ENCODE measurements at places on chromosomes 16 and 17. TPM values are rescaled to one million over a fixed set of nuclear protein-coding genes. Genes with fewer than 3 reads are reported as not detected.
A peak's percentile ranks its signal among the peaks of the same experiment; 100 is the strongest.

GRCh38 chr16:12837291-12837690, 33.6 kb upstream of the CPPED1 start:
- no peaks in the 10 kb centered on the region for H3K4me1 ChIP-seq
- H3K36me3 ChIP-seq: no peaks in the 10 kb centered on the region
- H3K4me3 ChIP-seq: no peak overlapping the region
- H3K27ac ChIP-seq: no peak overlapping the region
- DNase-seq: no peak
- no peaks in the 10 kb centered on the region for H3K27me3 ChIP-seq

GRCh38 chr17:40558300-40558889, 6.9 kb downstream of the CCR7 start:
- no peaks in the 10 kb centered on the region for H3K36me3 ChIP-seq
- DNase-seq: no peak
- H3K4me1 ChIP-seq: no peaks in the 10 kb centered on the region
- no peak overlapping the region for H3K4me3 ChIP-seq

- no peak overlapping the region for H3K4me3 ChIP-seq
- H3K4me1 ChIP-seq: no peaks in the 10 kb centered on the region
- H3K27me3 ChIP-seq: no peaks in the 10 kb centered on the region
- H3K27ac ChIP-seq: no peak overlapping the region
- H3K36me3 ChIP-seq: no peaks in the 10 kb centered on the region
These were observed 145.3 kb upstream of the CDH13 start for GRCh38 chr16:82481455-82481854.

- H3K4me1 ChIP-seq: no peaks in the 10 kb centered on the region
- H3K27me3 ChIP-seq: no peaks in the 10 kb centered on the region
- H3K27ac ChIP-seq: no peak overlapping the region
- no peak for DNase-seq
- no peaks in the 10 kb centered on the region for H3K36me3 ChIP-seq
These were observed 13.1 kb downstream of the ADCY7 start for GRCh38 chr16:50279504-50279865.

DNA sequence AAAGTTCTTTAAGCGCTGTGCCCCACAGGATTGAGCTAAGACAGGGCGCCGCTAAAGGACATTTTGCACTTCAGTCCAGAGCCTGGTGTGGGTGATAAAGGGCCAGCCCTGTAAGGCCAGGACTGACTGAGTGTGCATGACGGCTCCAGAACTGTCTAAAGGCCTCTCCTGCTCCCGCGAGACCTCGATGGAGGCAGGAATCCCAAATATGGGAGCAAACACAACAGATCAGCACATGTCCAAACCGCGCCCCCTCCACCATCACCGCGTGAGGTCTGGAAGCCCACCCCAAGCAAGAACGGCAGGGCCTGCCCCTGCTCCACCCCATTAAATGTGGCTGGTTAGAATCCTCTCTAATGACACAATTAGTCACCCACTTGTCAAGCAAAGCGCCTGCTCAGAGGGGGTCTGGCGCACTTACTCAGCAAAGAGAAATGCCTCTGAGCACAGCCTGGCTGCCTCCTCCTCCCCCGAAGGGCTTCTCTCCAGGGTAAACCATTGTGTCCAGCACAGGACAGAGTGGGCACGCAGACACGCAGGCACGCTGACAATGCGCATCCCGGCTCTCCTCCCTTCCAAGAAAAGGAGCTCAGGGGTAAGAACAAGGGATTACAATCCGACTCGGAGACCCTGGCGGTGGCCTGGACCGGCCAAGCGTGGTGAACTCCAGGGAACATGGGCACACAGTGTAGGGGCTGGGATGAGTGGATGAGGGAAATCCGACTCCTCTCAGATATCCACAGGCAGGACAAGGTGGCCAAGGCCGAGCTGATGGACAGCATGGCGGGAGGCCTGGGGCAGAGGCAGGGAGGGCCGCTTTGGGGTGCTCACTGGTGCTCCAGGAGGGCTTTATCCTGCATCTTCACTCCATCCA, 1.5 kb downstream of the MXRA7 start:
- peak; percentile 56 for DNase-seq
- no peaks in the 10 kb centered on the region for H3K36me3 ChIP-seq
- H3K27ac ChIP-seq: no peak overlapping the region
- H3K4me3 ChIP-seq: peak overlapping the region; percentile 67

GRCh38 chr16:67302076-67302475, 22.7 kb downstream of the PLEKHG4 start:
- DNase-seq: no peak
- no peaks in the 10 kb centered on the region for H3K4me1 ChIP-seq
- no peaks in the 10 kb centered on the region for H3K27me3 ChIP-seq
- H3K36me3 ChIP-seq: no peaks in the 10 kb centered on the region
- no peak overlapping the region for H3K4me3 ChIP-seq

DNA sequence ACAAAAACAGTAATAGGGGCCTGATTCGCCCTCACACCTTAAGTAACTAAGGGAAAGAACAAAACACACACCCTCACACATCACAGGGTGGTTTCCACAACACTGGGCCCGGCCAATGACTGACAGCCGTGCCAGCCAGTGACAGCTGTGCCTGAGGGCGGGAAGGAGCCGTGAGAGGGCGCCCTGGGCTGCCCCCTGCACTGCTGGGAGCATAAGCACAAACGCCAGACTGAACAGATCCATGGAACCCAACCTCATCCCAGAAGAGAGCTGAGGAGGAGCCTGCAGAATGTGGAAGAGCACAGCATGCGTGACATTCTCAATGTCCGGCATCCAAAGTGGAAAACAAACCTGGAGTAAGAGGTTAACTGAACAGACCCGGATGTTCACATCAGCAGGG, 16.0 kb downstream of the CSNK1D start:
- no peak overlapping the region for H3K27ac ChIP-seq
- DNase-seq: no peak
- H3K27me3 ChIP-seq: no peaks in the 10 kb centered on the region
- no peaks in the 10 kb centered on the region for H3K4me1 ChIP-seq
- H3K36me3 ChIP-seq: peaks cover 84% of the 10 kb centered on the region
- no peak overlapping the region for H3K4me3 ChIP-seq

- peak overlapping the region; percentile 94 for H3K4me3 ChIP-seq
- H3K27ac ChIP-seq: peak overlapping the region; percentile 77
- no peaks in the 10 kb centered on the region for H3K36me3 ChIP-seq
- DNase-seq: no peak
These were observed 17.7 kb downstream of the BCL7C start for GRCh38 chr16:30875871-30876801.

DNA sequence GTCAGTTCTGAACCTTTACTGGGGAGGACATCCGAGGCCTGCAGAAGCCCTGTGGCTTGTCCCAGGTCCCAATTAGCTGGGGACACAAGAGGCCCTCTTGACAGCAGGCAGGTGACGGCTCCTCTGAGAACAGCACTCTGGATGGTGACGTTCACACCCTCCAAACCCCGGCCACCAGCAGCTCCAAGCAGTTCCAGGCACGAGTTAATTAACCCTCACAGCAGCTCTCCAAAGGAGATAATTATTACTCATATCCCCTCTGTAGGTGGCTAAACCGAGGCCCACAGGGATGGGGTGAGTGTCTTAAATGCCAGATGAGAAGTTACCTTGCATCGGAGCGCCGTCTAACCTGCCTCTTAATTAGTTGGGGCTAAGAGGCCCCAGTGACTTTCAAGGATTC, 168.9 kb upstream of the CIBAR2 start:
- no peaks in the 10 kb centered on the region for H3K36me3 ChIP-seq
- no peak for DNase-seq
- no peaks in the 10 kb centered on the region for H3K4me1 ChIP-seq

- no peaks in the 10 kb centered on the region for H3K27me3 ChIP-seq
- no peak overlapping the region for H3K4me3 ChIP-seq
- no peak overlapping the region for H3K27ac ChIP-seq
- DNase-seq: no peak
- H3K4me1 ChIP-seq: peaks cover 5% of the 10 kb centered on the region
These were observed 5.1 kb upstream of the KLHL36 start for GRCh38 chr16:84643180-84643583.

Gene TNFRSF13B
- total RNA-seq: not detected

Gene CHP2
- total RNA-seq: 1.7 TPM

Data from H1 (cell line).